CD4-positive, alpha-beta T cell treated with Interleukin-6 at 100 ng/mL for 8 hours (primary cell): ENCODE measurements at places on chromosomes 11 and 22.

GRCh38 chr11:75827562-75827961, 12.6 kb downstream of the UVRAG start:
- DNase-seq, result no peak

GRCh38 chr22:20401376-20402014, 7.5 kb downstream of the ZNF74 start:
- no peak for DNase-seq

DNA sequence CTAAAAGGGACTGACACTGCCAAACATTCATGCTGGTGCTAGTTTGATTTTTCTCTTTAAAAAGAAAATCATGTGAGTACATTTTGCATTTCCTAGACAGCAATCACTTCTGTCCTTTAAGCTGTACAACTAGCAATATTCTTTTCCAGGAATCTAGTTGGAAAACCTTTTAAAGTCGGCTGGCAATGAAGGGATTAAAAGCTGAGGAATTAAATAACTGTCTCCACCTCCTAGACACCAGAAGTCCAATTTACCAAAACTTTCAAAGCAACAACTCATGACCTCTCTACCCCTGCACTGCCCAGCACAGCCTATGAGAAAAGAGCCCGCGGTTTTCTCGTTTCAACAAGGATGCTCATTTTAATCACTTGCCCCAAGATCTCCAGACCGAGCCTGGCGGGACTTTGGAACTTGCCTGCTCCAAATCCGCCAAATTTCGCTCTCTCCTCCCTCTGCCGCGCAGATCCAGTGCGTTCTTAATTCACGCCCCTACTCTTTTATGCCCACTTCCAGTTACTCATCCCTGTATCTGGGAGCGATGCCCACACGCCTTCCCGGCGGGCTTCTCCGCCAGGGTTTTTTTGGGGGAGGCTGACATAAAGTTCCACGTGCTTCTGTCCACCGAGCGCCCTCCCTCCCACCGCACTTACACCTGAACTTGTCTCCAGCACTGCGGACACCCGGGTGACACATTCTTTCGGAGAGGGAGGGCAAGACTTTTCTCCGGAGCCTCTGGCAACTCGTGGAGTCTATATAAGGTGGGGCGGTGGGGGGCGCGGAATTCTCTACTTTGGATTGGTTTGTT, 2.5 kb downstream of the MPPED2 start:
- DNase-seq, result no peak

DNA sequence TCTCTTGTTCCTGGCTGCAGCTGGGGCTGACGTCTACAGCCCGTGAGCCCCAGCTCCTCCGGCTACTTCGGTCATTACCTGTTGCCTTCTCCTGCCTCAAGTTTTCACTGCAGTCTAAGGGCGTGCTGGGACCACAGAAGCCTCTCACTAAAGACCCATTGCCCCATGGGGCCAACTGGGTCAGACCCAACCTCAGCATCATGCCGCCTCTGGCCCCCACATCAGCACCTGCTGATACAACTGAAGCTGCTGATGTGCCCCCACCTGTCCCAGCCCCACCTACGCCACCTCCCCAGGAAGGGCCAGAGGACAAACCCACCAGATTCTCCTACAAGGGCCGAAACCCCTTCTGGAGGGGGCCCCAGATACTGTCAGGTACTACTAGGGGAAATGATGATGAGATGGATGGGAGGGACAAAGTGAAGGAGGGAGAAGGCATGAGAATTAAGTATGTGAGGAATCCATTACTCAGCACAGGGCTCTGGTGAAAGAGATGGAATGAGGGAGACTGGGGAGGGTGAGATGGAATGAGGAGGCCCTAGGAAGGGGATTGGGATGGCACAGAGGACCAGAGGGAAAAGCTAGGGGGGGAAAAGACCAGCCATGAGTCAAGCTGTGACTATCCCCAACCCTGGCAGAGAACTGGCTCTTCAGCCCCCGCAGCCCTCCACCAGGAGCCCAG, 5.1 kb downstream of the C11orf42 start:
- no peak for DNase-seq

- DNase-seq, result no peak
These were observed 22.2 kb downstream of the BLID start for GRCh38 chr11:122093731-122094275.

DNA sequence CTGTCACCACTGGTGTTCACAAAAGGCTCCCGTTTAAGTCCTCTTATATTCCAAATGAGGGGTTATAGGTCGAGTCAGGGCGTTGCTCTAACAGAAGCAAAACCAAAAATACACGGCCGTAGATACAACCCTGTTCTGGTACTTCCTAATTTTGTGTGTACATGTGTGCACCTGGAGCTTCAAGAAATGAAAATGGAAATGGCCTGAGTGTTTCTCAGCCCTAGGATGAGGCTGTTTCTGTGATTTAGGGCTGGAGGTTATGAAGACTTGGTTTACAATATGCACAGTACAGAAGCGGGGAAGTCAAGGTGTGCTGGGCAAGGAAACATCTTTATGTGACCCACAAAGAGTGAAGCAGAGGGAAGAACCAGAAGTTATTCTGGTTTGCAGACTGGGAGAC, 110.4 kb upstream of the OR4B1 start:
- DNase-seq, result no peak

GRCh38 chr11:13343067-13343466, 65.5 kb downstream of the BMAL1 start:
- no peak for DNase-seq

DNA sequence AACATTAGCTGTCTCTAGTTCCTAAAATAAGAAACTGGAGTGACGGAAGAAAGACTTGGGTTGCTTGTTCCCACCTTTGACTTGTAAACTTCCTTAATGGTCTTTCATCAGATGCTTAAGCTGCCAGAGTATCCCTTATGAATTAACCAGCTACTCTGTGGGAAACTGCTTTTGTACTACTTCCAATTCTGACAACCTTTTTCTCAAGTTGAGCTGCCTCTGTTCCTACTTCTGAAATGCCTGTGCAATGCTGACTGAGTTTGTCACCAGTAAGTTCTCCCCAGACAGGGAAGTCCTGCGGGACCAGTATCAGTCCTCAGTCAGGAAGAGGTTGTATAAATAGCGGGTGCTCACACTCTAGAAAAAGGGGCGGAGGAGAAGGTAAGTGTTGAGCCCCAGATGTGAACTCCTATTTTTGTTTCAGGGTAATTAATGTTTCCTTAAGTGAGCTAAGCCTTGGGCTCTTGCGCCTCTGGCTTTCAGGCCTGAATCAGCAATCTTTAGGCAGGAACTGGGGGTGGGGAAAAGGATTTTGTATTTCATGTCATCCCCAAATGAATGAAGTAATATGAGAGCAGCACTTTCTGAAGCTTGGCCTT, 67.2 kb downstream of the CECR2 start:
- DNase-seq, result no peak

- DNase-seq, result no peak
These were observed 51.6 kb downstream of the LGR4 start for GRCh38 chr11:27420722-27421572.

GRCh38 chr11:29527391-29527936, 489.4 kb downstream of the KCNA4 start:
- DNase-seq, result no peak

DNA sequence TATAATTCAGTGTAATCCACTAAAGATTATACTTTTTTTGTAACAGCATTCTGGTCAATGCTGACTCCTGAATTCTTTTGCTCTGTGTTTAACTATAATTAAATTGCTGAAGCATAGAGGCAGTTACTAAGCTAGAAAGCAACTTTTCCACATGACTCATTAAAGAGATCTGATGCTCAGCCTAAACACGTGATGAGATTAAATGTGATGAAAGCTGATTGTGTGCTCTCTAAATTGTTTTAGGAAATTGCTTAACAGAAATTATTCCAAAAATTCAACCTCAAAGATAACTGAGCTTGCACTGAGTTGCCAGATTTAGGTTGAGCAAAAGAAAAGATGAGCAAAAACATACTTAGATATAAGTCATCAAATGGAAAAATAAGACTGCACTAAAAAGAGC, 1033.6 kb downstream of the FAM181B start:
- no peak for DNase-seq

- DNase-seq, result no peak
These were observed 2.2 kb downstream of the TNKS1BP1 start for GRCh38 chr11:57322256-57323166.

- DNase-seq, result no peak
These were observed 88.9 kb downstream of the KCNQ1 start for GRCh38 chr11:2533587-2534133.

GRCh38 chr11:128299132-128299726, 288.1 kb downstream of the ETS1 start:
- no peak for DNase-seq

DNA sequence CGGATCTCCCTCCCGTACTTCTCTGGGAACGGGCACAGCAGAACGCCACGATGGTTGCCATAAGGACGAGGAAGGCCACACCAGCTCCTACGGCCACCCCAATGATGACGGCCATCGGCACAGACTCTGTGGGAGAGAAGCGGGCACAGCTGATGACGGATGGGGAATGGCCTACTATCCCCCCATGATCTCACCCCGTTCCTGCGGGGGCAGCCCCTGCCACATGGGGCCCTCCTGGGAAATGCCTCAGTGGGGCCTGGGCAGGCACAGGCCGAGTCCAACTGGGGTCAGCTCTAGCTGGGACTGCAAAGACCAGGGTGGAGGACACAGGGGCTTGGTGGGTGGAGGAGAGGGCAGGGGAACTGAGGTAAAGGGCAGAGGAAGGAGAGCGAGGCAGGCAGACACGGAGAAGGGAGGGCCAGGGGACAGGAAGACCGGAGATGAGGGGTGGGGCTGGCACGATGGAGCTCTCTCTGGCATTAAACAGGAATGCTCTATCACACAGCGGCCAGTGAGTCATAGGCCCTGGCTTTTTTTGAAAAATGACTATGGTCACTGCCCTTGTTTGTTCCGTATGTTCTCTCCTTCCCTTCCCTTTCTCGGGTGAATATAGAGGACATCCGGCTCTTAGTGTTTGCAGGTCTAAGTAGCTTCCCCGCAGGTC, 76.0 kb downstream of the ST3GAL4 start:
- DNase-seq, result no peak

GRCh38 chr11:113833151-113833550, 42.2 kb downstream of the USP28 start:
- no peak for DNase-seq

DNA sequence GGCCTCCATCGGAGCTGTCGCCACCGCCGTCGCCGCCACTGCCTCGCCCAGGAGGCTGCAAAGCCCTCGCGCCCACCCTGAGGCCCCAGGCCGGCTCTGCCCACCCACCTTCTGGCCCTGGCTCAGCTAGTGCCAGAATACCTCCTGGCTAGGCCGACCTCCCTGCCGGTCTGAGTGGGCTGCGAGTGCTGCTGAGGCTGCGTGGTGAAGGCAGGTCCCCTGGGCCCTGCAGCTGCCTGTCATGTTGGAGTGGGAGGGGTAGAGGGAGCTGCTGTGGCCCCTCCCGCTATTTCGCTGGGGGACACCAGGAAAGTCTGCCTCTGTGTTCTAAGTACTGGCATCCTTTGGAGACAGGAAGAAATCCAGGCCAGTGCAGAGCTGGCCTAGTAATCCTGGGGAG, 34.2 kb downstream of the LRRC10B start:
- DNase-seq, result no peak

DNA sequence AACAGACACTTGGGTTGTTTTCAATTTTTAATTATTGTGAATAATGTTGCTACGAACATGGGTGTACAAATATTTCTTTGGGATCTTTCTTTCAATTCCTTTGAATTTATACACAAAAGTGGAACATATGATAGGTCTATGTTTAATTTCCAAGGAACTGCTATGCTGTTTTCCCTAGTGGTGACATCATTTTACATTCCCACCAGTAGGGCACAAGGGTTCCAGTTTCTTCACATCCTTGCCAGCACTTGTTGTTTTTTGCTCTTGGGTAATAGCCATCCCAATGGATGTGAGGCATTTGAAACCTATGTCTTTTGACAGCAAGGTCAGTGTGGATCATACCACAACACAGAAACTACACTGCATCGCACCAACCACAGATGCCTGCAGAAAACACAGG, 41.8 kb upstream of the SCN3B start:
- no peak for DNase-seq

- DNase-seq, result no peak
These were observed 10.0 kb upstream of the MTMR3 start for GRCh38 chr22:29872989-29873388.

- no peak for DNase-seq
These were observed 7.4 kb upstream of the BIRC3 start for GRCh38 chr11:102309621-102310541.

GRCh38 chr11:88194990-88195389, 19.7 kb upstream of the RAB38 start:
- DNase-seq, result no peak

GRCh38 chr22:27094633-27095308, 437.4 kb downstream of the MIAT start:
- DNase-seq, result no peak

GRCh38 chr11:100671471-100671870, 15.6 kb upstream of the ARHGAP42 start:
- no peak for DNase-seq

GRCh38 chr22:46350646-46351045, 15.1 kb downstream of the TRMU start:
- no peak for DNase-seq
